AG20443 (cell line): ENCODE measurements at places on chromosomes 7 and 10.

DNA sequence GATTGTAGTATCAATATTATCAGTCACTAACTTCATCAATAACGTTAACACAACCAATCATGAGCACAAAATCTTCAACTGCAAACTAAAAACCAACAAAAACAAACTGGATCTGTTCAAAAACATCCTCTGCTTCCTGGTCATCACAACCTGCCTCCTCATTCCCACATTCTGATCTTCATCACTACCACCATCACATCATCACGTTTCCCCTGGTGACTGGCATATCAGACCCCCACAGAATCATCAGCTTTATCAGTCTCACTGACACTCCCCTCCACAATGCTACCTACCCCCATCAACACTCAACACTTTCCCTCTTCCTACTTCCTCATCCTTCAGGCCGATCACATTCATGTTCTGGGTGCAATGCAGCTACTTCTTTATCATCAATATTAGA is 11.4 kb downstream of the XPNPEP1 start:
- DNase-seq: no peak

DNA sequence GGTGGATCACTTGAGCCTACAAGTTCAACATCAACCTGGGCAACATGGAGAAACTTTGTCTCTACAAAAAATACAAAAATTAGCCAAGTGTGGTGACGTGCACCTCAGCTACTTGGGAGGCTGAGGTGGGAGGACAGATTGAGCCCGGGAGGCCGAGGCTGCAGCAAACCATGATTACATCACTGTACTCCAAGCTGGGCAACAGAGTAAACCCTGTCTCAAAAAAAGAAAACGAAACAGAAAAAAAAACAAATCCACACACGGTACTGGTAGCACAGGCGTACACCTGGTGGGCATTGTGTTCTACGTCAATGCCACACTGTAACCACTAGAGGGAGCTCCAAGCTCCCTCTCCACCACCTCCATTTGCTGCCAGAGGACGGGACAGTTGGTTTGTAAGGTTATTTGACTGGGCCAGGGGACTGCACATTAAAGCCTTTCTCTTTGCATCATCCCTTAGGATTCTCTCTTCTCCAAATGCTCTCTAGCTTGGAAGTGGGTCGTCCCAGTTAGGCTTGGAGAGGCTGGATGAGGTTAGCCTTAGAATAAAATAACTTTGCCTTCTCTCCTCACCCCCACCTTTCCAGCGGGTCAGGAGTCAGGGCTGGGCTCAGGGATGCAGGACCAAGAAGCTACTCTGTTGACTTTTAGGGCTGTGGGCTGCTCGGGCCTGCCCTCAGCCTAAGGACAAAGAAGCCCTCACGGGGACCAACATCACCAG is 130.8 kb downstream of the SORBS1 start:
- DNase-seq: peak; percentile 83

GRCh38 chr10:46538717-46539426 is 17.6 kb downstream of the GPRIN2 start:
- DNase-seq: no peak

DNA sequence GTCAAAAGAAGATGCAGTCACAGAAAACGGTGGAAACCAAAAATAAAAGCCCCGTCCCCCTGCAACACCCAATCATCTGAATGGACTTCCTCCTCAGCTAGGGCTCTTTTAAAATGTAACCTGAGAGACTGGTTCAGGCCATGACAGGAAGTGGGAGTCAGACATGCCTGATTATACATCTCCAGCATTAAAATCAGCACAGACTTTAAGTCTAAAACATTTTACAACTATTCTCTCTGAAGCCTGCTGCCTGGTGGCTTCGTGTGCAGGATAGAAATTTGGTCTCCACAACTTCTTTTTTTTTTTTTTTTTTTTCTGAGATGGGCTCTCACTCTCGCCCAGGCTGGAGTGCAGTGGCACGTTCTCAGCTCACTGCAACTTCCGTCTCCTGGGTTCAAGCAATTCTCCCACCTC is 30.3 kb downstream of the HACD1 start:
- no peak for DNase-seq

DNA sequence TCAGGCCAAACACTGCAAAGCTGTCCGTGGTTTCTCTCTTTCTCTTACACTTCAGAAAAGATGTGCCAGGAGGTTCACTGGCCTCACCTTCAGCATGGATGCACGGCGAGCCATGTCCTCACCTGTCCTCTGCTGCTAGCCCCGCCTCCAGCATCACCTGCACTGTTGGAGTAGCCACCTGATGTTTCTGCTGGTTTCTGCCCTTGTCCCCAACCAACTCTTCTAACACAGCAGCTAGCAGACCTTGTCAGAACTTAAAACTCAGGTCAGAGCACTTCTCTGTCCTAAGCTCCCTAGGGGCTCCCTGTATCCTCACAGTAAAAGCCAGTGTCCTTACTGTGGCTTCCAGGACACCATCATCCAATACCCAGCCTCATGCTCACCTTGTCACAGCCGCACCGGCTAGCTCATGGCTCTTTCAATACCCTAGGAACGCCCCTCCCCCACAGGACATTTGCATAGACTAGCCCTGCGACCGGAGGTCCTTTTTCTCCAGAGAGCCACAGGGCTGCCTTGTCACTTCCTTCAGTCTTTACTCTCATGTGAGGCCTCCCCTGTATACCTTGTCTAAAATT is 15.2 kb downstream of the PALD1 start:
- DNase-seq: no peak

DNA sequence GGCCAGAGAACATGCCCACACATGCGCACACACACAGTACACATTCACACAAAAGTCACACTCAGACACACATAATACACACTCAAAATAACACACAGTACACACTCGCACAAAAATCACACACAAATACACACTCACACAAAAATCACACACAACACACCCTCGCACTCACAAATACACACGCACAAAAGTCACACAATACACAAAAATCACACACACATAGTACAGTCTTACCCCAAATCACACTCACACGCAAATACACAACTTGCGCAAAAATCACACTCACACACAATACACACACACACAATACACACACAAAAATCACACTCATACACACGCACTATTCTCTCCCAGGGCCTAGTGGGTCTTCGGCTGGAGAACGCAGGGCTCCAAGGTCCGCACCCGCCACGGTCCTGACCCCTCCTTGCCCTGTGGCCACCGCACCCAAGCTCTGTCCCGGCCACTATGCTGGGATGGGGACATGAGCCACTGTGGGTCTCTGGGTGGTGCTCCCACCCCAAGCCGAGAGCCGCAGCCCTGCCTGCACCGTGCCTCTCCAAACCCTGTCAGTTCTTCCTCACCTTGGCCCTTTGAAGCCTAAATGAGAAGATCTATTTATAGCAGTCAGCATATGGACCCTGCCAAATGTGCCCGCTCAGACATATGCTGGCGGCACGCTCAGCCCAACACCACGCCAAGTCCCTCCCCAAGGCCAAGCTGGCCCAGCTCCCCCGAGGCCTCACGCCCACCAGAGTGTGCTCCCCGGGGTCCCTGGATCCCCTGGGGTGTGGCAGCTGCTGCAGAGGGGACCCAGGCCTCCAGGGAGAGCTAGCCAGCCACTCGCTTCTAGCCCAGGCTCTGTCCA is 55.9 kb downstream of the ELFN1 start:
- no peak for DNase-seq

DNA sequence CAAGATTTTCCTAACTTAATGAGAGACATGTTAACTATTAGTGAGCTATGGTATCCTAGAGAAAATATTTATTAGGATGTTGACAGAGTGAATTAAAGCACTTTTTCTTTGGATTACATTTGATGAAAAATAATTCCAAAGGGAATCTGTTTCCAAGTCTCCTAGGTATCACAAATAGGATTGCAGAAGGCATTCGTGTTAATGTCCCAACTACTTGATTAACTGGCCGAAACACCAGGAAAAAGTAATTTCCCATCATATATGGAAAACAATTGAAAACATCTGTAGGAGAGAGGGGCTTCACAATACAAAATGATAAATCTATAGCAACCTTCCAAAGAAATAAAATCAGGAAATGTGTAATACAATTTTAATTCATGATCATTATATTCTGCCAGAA is 406.7 kb downstream of the PARD3 start:
- DNase-seq: no peak

DNA sequence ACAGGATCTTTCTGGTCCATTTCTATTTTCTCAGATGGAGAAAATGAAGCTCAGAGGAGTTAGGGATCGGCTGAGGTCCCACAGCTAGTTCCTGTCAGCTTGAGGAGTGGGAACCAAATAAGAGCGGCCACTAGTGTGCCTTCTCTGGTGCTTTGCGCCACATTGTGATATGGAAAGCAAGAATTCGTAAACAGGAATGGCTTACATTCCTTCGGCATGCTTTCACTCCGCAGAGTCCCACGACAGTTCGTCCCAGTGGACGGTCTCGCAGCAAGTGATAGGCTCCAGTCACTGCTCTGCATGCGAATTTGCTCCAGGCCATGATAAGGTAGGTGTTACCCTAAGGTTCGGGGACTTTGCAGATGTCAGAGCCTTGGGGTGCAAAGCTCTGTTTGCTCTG is 41.5 kb upstream of the PTF1A start:
- DNase-seq: no peak

- DNase-seq: peak; percentile 20
Measured at GRCh38 chr10:3548076-3548475, 236.9 kb downstream of the KLF6 start.

- DNase-seq: peak; percentile 62
Measured at GRCh38 chr7:116426428-116427156, 72.9 kb upstream of the CAV2 start.

DNA sequence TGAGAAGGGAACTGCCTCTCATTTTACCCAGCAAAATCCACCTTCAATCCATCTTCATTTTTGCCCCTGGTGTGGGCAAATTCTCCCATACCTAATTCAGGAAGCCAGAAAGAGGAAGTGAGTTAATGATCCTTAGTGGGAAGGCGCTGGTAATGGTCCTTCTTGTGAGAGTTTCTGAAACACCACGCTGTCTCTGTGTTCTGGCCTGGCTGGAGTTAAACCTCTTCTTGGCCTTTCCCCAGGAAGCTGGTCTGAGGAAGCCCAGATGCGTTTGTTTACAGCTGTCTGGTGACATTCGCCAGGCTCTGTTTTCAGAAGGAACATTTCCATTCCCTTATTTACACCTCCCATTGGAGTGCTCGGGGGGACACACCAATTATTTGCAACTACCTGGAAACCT is 24.3 kb downstream of the HTRA1 start:
- DNase-seq: peak; percentile 40

- peak; percentile 47 for DNase-seq
Measured at GRCh38 chr10:6382081-6382480, 179.3 kb downstream of the PFKFB3 start.

DNA sequence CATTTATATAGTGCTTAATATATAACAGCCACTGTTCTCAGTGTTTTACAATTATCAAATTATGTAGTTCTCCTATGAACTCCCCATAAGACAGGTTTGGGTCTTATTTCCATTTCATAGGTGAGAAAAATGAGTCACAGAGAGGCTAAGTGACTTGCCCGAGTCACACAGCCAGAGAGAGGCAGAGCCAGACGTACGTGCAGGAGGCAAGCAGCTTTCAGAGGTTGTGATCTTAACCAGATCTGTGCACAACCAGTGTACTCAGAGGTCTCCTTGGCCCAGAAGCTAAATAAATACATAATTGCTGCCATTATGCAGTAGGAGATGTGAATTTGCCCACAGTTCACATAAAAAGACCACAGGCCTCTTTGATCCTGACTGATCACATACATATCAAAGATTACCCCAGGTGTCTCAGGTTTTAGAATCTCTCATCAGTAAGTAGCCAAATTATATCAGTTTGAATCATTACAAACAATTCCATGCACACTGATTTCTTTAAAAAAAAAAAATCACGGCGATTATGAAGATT is 304.7 kb upstream of the AOAH start:
- no peak for DNase-seq

- DNase-seq: peak; percentile 23
Measured at GRCh38 chr10:28295336-28295735, 7.5 kb downstream of the MPP7 start.

GRCh38 chr7:98470485-98471240 is 69.8 kb upstream of the BAIAP2L1 start:
- DNase-seq: peak; percentile 43

DNA sequence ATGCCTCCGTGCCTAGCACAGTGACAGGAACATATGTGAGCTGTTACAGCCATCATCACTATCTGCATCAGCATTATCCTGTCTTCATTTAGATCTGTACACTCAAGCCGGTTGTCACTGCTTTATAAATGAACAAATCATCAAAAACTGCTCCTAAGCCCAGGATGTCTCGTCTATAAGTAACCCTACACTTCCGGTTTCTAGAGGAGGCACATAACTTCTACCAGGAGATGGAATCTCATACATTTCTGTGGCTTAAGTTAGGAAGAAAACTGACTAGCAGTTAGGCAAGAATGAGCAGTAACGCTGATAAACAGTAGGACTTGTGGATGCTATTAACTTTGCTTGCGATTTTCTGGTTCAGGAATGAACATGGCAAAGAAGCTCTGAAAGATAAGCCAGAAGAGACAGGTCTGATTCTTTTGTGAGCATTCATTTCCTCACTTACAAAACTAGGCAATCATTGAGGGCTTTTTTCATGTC is 1199.2 kb downstream of the SORCS3 start:
- DNase-seq: no peak

GRCh38 chr7:17022920-17023319 is 141.1 kb upstream of the AGR3 start:
- DNase-seq: no peak

DNA sequence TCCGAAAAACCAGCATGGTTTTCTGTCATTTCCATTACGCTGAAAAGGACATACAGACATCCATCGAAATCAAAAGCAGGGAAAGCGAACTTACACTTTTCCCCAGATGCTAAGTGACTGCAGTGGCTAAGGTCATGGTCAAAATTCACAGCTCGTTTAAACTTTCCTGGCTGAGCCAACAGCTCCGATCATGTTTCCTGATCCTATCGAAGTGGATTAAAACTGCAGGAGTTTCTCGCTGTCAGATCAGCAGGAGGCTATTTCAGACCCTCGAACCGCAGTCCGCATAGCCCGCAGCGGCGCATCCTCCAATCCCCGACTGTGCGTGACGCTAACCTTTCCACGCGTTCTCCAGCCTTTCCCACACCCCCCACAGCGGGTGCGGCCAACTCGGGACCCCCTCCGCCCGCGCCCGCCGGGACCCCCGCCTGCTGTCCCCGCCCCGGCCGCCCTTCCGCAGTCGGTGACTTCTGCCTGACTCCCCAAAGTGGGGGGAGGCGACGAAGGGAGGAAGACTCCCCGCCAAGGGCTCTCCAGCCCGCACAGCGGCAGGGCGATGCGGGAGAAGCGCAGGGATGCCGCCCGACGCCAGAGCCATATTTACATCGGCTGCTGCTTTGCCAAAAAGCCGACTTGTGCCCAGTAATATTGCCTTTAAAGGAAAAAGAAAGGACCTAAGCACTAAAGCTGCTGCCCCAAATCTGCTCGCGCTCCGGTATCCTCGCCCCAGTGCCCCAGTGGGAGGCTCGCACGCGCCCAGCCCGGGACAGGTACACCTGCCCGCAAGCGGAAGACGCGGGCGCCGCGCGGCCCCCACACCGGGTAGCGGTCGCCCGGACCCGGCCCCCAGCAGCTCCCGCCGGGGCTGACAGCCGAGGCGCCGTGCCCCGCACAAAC is 1.2 kb downstream of the PIP4K2A start:
- peak; percentile 52 for DNase-seq
